ENCODE measurements at places on chromosomes 3 and 15.
A peak's percentile ranks its signal among the peaks of the same experiment; 100 is the strongest.

DNA sequence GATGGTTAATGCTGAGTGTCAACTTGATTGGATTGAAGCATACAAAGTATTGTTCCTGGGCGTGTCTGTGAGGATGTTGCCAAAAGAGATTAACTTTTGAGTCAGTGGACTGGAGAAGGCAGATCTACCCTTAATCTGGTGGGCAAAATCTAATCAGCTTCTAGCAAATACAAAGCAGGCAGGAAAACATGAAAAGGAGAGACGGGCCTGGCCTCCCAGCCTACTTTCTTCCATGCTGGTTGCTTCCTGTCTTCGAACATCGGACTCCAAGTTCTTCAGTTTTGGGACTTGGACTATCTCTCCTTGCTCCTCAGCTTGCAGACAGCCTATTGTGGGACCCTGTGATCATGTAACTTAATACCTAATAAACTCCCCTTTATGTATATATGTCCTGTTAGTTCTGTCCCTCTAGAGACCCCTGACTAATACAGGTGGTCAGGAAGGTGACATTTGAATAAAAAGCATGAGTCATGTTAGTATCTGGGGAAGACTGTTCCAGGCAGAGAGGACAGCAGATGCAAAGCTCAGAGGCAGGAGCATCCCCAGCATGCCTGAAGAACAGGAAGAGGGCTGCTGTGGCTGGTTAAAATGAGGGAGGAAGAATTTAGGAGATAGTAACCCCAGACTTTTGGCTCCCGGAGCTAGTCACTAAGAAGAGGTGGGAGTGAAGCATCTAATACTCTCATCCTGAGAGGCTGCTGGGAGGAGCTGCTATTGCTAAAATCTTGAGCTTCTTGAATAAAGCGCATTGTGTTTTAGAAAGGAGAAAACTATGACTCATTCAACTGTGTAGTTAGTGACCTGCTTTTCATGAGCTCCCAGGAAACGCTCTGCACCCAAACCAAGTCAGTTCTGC lies 207.4 kb upstream of the HES1 start:
- DNase-seq = no peak

DNA sequence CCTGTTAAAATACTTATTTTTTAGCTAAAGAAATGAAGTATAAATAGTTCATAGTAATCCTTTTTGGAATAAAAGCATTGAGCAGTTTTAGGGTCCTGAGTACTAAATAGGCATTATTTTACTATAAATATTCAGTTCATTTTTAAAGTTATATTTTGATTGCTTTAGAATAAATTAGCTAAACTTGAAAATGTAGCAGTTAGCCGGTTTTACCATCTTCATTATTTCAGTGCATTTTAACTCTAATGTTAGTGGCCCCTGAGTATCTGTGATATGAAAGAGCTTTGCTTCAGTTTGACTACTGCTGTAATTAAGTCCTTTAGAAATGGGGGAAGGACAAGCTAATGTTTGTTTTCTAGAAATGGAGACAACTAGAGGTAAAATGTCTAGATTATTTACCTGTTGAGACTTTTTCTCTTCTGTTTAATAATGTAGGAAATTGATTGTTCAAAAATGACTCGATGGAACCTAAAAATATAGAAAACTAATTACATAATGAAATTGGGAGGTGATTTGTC lies 3.6 kb downstream of the SMC4 start:
- no peak for DNase-seq

- DNase-seq = no peak
These were observed 47.8 kb upstream of the RARB start for GRCh38 chr3:25380222-25380739.

GRCh38 chr15:58985443-58985842 lies 2.0 kb upstream of the RNF111 start:
- no peak for DNase-seq

- DNase-seq = no peak
These were observed 21.7 kb downstream of the APBA2 start for GRCh38 chr15:28907338-28907960.

GRCh38 chr15:23760024-23760423 lies 72.9 kb upstream of the NDN start:
- peak; percentile 20 for DNase-seq

GRCh38 chr3:119613872-119614271 lies 16.2 kb downstream of the PLA1A start:
- DNase-seq = no peak

DNA sequence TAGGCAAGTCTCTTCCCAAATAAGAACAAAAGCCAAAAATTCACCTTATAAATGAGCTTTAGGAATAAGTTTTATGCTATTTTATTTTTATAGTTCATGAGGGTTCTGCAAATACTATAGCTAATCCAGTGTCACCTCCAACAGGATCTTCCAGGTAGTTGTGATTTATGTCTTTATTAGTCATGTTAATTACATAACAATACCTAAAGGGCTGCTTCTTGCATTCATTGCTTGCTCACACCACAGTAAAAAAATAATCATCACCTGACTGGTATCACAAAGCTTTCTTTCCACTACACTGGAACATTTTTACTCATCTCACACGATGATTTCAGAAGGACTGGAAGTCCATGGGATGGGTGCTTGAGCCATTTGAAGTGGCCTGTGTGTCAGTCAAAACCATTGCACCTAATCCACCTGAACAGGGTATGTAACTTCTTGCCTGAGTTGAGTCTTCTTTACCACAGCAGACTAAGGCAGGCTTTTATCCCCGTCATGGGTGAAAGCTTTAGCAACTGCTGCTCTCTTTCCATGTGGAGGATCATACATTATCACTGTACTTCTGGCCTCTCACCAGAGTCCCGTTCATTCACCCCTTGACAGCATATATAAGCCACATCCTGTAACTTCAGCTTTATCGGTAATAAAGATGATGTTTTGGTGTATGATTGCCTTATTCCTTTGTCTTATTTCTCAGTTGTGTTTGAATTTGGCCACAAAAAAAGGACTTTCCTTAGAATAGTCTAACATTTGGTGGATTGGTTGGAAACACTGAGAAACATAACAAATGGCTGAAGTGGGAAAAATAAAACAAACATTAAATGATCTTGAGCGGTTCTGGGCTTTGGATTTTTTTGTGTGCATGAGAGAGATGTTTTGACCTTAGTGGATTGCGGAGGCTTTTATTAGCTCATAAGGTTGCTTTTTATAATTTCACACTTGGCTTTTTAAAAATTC lies 382.6 kb upstream of the THBS1 start:
- no peak for DNase-seq

DNA sequence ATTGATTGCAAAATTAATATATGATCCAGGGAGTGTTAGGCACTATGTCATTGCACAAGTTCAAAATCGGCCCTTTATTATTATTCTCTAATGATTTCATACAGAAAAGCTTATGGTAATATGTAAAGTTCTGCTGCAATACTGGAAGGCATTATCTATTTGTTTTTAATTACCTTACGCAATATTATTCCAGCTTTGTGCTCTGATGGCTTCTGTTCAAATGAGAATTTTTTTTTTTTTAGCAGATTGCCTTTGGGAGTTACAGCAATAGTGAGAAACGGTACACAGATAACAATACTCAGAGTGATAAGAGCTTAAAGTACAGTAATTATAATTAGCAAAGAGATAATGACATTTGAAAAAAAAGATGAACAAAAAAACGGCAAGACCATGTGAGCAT lies 602.2 kb upstream of the ALCAM start:
- DNase-seq = no peak

GRCh38 chr3:23331141-23331935 lies 128.2 kb downstream of the UBE2E2 start:
- DNase-seq = no peak

GRCh38 chr3:107661447-107662123 lies 138.8 kb downstream of the BBX start:
- no peak for DNase-seq

GRCh38 chr15:24954783-24955530 lies at the start of the genes SNRPN and SNURF:
Gene SNRPN, plus strand, starts transcription at chr15:24954987. Its CDS starts 19,467 bp downstream, at chr15:24974454.
Gene SNURF, plus strand, starts transcription at chr15:24954987. Its CDS starts 62 bp downstream, at chr15:24955049.
- peak; percentile 47 for DNase-seq

GRCh38 chr3:15781637-15782402 lies 16.0 kb downstream of the ANKRD28 start:
- DNase-seq = no peak

DNA sequence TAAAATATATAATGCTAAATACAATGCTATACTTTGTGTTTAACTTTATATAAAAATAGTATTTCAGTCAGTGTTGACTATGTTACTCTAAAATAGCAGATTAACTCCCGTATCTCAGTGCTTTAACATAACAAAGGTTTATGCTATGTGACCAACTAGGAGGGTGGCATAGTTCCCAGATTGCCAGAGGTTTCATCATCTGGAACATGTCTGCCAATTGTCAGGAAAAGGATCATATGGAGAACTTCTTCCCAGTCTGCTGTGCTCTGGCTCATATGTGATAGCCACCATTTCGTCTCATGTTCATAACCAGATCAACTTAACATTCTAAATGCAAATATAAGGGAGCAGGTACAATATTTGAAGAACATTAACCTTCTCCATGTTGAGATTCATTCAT lies 720.2 kb downstream of the MCTP2 start:
- DNase-seq = no peak

DNA sequence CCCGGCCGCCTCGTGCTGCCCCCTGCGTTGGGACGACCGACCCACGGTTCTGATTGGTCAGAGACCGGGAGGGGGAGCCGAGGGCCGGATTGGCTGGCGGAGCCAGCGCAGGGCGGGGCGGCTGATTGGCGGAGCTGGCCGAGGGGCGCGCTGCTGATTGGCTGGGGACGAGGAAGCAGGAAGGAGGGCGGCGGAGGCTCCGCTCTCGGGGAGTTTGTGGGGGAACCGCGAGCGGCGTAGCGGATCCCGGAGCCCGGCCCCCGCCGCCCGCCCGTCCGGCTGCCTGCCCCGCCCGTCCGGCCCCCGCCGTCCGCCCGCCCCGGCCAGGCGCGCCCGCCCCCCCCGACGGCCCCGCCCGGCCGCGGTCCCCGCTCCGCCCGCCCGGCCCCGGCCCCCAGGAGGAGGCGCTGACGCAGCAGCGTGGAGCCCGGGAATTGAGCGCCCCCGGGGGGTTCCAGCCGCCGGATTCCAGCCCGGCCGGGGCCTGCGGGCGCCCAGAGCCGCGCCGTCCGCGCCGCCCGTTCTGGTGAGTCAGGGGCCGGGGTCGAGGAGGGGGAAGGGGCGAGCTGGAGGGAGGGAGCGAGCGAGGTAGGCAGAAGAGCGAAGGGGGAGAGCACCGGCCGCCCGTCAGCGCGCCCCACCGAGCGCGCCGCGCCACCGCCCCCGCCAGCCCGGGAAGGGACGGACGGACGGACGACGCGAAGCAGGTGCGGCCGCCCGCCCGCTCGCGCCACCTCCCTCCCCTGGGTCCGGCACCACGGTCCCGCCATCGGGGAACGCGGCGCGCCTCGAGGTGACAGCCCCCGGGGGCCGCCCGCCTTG lies at the start of gene BAHD1:
BAHD1 (plus strand) TSS at position 211 of the 822 bp plus-strand sequence. CDS start 17,512 bp downstream, outside the sequence.
- DNase-seq = peak; percentile 97

GRCh38 chr3:47715928-47716327 lies 65.8 kb downstream of the SMARCC1 start:
- DNase-seq = no peak

- DNase-seq = no peak
These were observed 72.6 kb upstream of the RORA start for GRCh38 chr15:61301701-61302100.

DNA sequence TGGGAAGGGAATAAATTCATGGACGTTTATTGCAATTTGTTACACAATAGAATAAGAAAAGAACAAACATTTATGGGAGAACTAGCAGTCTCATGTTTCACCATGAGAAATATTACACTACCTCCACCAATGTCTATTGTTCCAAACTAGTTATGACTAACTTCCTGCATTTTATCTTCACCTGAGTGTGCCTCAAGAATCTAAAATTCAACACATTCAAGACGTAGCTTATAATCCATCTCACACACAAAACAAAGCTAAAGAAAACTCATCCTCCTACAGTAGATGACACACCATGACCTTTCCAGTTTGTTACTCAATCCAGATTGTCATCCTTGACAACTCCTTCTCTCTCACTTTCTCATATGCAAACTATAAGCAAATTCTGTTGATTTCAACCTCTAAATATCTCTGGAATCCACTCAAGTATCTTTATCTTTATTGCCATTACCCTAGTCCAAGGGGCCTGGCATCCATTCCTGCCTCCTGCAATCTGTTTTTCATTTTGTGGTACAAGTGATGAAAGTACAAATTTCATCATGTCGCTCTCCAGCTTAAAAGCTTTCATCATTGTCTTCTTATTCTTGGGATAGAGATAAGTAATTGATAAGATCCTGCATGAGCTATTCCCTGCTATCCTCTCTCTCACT lies 229.9 kb downstream of the NR2F2 start:
- no peak for DNase-seq

DNA sequence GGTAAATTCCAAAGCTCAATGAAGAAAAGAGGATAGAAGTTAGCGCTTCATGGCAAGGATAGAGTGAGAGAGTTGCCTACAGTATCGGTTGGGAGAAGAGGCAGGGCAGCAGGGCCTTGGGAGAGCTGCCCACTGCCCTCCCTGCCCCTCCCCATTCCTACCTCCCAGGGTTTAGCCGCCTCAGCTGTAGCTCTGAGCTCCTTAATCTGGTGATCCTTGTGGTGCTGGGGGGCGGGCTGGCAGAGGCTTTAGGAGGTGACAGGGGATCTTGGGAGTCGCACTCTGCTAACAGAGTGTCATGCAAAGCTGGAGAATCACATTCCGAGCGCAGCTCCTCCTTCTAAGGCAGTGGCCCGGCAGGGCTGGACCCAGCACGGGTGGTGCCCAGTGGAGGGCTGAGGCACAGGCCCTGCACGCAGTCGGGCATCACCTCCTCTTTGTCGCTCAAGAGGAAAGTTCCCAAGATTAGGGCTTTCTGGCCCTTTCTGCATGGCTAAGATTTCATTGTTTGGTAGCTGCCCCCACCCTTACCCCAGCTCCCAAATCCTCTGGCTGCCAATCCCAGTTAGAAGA lies 57.1 kb upstream of the POLG start:
- no peak for DNase-seq

GRCh38 chr3:13676356-13677017 lies 127.6 kb downstream of the FBLN2 start:
- no peak for DNase-seq

DNA sequence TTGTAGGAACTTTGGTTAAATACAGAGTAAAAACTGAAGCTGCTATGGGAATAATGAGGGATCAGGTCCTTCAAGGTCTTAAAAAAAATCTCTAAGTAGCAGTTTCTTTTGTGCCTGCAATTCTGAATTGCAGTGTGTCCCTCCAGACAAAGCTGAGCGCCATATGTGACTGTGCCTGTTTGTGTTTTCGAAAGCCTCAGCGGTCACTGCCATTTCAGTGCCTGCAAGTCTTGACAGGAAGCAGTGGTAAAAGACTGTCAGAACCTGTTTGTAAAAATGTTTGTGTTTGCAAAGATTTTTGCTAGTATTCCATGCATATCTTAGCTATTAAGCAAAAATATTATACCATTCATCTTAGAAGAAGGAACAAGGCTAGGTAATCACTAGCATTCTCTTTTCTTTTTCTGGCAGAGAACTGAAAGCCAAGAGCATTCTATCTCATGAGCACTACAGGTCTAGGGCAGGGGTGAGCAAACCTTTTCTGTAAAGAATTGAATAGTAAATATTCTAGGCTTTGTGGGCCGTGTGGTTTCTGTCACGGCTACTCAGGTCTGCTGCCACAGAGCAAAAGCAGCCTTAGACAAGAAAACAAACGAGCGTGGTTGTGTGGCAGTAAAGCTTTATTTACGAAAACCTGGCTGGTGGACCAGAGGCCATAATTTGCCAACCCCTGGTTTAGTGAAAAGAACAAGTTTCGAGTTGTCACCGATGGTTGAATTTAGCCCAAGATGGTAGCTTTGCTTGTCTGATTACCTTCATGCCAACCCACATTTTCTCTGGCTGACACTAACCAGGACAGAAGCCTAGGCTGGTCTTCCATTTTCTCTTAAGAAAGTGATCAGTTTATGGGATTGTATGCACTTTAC lies 134.4 kb downstream of the CACNA1D start:
- no peak for DNase-seq

Measured in NCI-H526 (cell line).